ENCODE measurements at places on chromosomes 7 and 10.

- peak; percentile 20 for DNase-seq
Observed at GRCh38 chr7:7181519-7182155, 707 bp upstream of the C1GALT1 start.

GRCh38 chr7:140308060-140308459 lies 90.3 kb downstream of the SLC37A3 start:
- DNase-seq = no peak

GRCh38 chr10:99520040-99520846 lies 12.5 kb upstream of the NKX2-3 start:
- no peak for DNase-seq

- DNase-seq = no peak
Observed at GRCh38 chr7:135377171-135377570, 132.7 kb downstream of the CNOT4 start.

DNA sequence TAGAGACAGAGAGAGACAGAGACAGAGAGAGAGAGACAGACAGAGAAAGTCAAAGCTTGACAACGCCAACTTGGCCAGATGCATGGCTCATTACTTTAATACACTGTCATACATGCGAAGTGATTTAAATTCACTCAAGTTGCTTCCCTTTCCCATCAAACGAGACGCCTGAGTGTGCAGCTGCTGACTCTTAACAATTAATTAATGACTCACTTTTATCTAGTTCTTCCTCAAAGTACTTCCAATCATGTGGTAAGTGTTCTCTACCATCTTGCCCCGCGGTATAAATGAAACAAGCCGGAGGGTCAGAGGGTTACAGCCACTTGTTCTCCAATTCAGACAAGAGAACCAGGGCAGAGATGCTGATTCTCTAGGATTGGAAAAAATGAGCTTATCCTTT lies 90.8 kb downstream of the SFMBT2 start:
- no peak for DNase-seq

GRCh38 chr7:95609277-95609971 lies 13.1 kb upstream of the PDK4 start:
- no peak for DNase-seq

DNA sequence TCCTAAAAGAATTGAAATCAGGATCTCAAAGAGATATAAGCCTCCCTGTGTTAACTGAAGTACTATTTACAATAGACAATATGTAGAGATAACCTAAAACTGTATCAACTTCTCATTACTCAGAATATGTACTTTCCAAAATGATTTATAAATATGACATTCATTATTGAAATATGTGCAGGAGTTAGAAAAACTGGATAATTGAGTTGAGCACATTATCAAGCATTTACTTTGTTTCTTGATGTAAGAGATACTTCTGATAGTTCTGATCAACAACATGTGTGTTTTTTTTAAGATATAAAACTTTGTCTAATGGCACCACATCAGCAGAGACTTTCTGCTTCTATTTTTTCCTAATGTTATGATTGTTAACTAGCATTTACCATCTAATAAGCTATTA lies 38.2 kb downstream of the HYAL4 start:
- no peak for DNase-seq

GRCh38 chr10:9285690-9286089 lies 1231.2 kb downstream of the GATA3 start:
- no peak for DNase-seq

DNA sequence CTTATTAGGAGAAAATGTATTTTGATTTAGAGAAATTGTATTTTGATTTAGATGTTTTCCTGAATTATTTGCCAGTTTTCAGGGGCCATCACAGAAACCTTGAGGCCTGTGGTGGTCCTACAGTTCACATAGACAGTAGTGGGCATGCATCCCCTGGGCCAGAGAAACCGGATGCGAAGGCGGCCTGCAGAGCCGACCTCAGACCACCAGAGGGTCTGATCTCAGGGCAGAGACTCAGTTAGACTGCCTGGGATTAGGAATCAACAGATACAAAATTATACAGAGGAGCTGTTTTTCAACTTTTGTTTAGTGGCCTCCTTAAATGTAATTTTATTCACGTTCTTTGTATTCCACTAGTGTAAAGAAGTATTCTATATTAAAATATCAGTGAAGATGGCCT lies 158.4 kb downstream of the PAXIP1 start:
- no peak for DNase-seq

GRCh38 chr10:66983475-66983818 lies 57.6 kb downstream of the LRRTM3 start:
- DNase-seq = no peak

GRCh38 chr10:87585565-87586514 lies 73.8 kb upstream of the PAPSS2 start:
- DNase-seq = no peak

GRCh38 chr10:8424555-8425211 lies 370.2 kb downstream of the GATA3 start:
- DNase-seq = no peak

DNA sequence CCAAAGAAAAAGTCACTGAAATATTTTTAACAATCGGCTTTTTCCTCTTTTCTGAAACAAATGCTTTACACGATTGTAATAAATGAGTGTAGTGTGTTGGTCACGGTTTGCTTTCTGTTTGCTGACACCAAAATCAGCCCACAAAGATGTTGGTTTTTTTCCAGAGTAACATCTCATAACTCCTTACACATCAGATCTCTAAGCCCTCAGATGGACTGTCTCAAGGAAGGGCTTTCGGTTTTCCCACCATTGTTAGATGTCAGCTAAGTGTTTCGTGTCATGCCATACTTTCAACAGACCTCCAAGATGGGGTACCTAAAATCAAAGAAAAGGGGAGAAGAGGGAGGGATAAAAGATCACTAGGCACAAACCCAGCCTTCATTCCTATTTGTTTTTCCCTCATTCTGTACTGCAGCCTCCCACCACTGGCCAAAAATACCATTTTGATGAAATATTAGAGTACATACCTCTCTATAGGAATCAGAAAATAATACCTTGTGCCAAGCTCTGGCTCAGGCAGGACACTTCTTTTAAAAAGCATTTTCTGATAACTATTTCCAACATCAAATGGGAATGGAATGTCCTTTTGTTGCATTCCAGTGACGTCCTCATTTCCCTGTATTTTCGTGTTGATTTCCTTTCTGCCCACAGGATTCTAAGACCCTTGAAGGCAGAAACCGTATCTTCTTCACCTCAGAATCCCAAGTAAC lies 159.1 kb downstream of the DGKI start:
- DNase-seq = no peak

GRCh38 chr7:1943933-1944618 lies 274.0 kb downstream of the ELFN1 start:
- no peak for DNase-seq

DNA sequence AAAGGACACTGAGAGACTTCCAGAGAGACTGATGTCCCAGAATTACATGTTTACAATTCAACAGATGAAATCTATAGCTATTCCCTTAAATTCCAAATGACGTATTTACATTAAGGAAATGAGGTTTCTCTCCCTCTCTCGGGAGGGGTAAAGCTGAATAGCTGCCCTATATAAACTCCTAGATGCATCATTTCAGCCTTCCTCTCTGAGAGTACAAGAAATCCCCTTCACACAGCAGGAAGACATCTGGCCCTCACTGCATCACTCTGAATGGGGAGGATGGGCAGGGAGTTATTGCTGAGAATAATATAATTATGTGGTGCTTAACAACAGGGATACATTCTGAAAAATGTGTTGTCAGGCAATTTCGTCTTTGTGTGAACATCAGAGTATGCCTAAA lies 11.0 kb downstream of the POT1 start:
- DNase-seq = no peak
